ENCODE measurements at places on chromosomes 6 and 20. TPM values are rescaled to one million over a fixed set of nuclear protein-coding genes. Genes with fewer than 3 reads are reported as not detected.

- DNase-seq: no peak
Observed at GRCh38 chr6:158729906-158730540, 80.2 kb downstream of the SYTL3 start.

DNA sequence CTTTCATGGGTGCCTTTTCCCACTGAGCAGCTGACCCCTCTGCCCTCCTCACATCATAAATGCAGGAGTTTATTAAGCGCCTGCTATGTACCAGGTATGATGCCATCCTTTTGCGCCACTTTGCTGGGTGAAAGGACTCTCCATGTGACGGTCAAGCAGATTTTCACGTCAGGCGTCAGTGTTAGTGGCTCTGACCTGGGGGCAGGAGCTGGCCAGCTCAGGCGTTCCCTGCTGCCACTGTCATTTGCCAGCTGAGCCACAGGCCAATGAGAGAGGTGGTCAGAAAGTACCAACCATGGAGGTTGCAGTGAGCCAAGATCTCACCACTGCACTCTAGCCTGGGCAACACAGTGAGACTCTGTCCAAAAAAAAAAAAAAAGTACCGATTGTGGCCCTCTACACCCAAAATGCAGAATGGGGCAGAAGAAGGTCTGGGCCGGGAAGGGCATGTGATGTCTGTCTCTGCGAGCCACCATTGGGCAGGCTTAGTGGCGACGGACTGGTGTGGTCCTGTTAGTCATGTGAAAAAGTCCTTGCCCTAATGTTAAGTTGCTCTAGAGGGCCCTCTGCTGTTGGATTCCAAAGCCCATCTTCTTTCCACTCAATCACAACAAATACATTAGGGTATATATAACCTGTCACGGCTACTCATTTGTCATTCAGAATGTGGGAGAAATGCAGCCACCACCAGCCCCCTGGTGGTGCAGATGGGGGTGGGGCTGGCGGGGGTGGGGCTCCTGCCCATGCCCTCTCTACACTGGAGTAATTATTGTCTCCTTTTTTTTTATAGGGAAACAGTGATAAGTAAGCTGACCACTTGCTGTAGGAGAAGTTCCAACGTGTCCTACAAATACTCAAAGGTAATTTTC lies 18.4 kb upstream of the SLC22A1 start:
- peak; percentile 51 for DNase-seq

- no peak for DNase-seq
Observed at GRCh38 chr6:151320140-151320539, 71.2 kb downstream of the ZBTB2 start.

GRCh38 chr6:109164331-109164730 lies 69.0 kb downstream of the CEP57L1 start:
- DNase-seq: no peak

- DNase-seq: no peak
Observed at GRCh38 chr20:59459586-59459985, 144.8 kb upstream of the PHACTR3 start.

DNA sequence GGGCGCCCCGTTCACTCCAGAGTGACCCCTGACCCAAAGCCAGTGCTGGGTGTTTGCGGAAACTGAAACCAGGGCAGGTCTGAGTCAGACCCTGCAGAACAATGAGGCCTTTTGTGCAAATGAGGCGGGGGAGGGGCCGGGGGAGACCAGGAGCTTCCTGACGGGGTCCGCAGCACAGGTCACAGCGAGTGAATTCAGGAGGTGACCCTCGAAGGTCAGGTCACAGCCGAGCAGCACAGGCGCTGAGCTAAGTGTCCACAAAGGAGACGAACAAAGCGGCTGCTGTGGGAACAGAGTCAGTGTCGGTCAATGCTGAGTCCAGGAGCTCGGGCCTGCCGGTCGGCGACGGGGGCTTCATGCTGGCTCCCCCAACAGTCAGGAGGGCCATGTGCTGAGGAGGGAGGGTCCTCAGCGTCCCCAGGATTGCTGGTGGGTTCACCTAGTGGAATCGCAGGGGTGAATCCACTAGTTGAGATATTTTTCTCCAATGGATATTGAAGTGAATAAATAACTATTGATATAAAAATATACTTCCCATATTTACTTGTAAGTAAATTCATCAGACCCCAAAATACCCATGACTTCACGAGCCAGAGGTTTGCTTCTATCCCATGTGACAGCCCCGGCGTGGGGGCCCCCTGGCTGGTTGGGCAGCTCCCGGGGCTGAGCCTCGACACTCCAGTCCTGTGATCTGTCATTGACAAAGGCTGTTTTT lies 188.4 kb upstream of the SULF2 start:
- no peak for DNase-seq

GRCh38 chr6:11248974-11249761 lies 16.7 kb upstream of the NEDD9 start:
- no peak for DNase-seq

DNA sequence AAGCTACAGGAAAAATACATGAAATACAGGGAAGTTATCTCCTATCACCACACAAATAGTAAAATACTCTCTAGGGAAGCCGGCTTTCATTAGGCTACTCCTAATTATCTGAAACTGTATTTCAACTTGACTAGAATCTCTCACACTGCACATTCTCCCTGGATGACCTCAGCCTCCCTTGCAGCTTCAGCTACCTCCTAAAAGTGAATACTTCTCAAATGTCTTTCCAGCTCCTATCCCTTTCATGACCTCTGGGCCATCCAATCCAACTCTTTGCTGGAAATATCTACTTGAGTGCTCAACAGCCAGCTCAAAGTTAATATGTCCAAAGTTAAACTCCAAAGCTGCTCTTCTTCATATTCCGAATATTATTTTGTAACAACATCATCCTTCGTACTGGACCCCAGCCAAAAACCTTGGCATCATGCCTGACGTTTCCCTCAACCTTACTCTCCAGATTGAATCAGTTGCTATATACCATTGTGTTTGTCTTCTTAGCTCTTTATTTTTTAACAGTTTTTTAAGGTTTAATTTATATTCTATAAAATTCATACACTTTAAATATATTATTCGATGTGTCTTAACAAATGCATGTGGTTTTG lies 29.4 kb upstream of the KIF6 start:
- no peak for DNase-seq

DNA sequence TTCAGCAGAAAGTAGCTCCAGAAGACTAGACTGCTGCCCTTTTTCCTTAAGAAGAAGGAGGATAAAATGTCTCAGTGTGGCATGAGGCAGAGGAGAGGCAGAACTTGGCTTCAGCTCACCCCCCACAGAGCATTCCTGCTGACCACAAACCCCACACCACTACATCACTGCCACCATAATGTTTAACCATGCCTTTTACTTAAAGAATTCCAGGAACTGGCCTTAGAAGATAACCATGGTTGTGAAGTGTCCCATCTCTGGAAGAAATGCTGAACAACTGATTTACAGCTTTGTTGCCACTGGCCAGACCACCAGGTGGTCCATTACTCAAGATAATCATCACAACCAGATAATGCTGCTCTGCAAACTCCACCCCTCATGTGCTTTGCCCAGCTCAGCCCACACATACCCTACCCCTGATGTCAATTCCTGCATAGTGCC lies 154.1 kb downstream of the CD24 start:
- no peak for DNase-seq

DNA sequence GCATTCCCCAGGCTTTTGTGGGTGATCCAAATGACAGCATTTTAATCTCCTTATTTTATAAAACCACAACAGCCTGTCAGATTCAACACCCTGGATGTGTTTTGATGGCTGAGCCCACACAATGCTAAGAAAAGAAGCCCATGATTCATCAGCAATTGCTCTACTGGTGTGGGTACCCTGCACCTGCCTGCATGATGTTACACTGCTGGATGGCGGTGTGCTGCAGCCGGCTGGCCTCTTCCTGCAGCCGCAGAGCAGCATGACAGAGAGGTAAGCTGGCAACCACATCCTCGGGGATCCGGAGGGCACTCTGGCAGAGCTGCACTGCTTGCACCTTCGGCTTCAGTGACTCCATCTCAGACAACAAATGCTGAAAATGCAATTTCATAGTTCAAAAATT lies 327.5 kb downstream of the SYNE1 start:
- peak; percentile 86 for DNase-seq

GRCh38 chr6:5624256-5624655 lies 362.9 kb downstream of the FARS2 start:
- DNase-seq: no peak

- no peak for DNase-seq
Observed at GRCh38 chr6:169454204-169454871, 200.7 kb upstream of the THBS2 start.

- peak; percentile 38 for DNase-seq
Observed at GRCh38 chr20:5945963-5946362, 4.4 kb downstream of the TRMT6 start.

- no peak for DNase-seq
Observed at GRCh38 chr20:19001177-19001576, 187.6 kb downstream of the SCP2D1 start.

DNA sequence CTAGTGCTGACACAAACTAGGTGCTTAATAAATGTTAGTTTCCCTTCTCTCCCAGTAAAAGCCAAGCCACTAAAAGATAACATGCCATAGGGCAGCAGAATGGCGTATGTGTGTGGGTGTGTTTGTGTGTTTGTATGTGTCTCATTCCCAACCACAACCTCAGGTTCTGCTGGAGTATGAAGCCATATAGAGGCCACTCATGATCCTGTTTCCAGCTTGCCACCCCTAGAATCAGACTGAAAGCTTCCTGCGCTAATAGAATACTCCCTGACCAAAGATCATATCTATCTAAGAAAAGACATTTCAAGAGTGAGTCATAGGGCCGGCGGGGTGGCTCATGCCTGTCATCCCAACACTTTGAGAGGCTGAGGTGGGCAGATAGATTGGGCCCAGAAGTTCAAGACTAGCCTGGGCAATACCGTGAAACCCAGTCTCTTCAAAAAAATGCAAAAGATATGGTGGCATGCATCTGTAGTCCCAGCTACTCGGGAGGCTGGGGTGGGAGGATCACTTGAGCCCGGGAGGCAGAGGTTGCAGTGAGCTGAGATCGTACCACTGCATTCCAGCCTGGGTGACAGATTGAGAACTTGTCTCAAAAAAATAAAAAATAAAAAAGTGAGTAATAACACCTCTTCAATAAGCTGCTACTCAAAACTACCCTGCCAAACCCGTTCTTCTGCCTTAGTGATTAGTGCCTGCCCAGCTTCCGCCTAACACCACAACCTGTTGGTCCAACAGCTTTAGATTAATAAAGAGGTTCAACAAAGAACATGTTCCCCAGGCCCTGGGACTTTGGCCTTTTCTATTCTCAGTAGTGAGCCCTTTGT lies 11.8 kb upstream of the SNRPC start:
- peak; percentile 32 for DNase-seq

DNA sequence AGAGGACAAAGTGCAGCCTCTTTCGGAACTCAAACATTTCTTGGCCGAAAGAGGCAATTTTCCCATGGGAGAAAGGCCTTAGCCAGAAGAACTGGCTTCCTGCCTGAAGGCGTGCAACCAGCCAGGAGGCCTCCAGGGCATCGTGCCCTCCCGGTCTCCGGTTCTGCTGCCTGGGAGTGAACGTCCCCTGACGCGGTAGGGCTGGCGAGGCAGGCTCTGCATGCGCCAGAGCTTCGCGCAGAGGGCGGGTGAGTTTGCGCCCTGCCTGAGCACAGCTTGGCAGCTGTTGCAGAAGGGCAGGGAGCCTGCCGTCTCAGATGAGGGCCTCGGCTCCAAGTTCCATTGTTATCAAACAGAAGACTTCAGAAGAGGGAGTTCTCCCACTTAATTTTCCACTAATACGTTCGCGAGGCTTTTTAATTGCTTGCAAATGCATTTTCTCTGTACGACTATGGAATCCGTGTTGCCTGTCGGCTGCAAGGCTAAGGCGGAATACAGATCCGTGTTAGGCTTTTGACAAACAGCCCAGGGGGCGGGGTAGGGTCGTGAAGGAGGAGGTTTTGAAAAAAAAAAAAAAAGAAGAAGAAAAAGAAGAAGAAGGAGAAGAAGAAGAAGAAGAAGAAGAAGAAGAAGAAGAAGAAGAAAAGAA lies 5.5 kb upstream of the TFAP2D start:
- no peak for DNase-seq

DNA sequence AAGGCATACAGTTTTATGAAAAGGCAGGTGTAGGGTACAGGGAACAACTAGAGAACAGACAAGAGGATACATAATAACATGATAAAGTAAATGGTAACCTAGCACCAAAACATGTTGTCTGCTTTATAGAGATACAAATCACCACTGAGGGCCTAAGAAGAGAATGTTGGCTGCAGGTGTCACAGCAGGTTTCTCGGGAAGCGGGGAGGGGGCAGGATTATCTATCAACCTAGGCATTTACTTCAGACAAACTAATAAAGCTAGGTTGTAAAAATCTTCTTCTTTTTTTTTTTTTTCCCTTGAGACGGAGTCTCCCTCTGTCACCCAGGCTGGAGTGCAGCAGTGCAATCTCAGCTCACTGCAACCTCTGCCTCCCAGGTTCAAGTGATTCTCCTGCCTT lies 22.7 kb downstream of the PIM1 start:
- DNase-seq: no peak

GRCh38 chr20:63580796-63581461 lies 6.9 kb upstream of the HELZ2 start:
- DNase-seq: peak; percentile 88

DNA sequence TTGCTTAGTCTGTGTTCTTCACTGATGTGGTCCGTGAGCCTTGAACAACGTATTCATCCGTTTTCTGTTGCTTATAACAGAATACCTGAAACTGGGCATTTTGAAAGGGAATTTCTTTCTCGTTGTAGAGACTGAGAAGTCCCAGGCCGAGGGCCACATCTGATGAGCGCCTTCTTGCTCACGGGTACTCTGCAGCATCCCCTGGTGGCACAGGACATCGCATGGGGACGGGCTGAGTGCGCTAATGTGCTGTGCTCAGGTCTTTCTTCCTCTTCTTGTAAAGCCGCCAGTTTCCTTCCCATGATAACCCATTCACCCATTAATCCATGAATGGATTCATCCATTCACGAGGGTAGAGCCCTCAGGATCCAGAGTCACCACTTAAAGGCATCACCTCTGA lies 161.0 kb downstream of the NFATC2 start:
- DNase-seq: no peak

The KHDRBS2 gene
- not detected for total RNA-seq

The PCSK2 gene
- total RNA-seq: not detected

The SDHAF4 gene
- total RNA-seq: 17.6 TPM

The HSPA12B gene
- total RNA-seq: not detected

The GSTA3 gene
- total RNA-seq: not detected

The CD40 gene
- 4.0 TPM for total RNA-seq

The AKAP12 gene
- total RNA-seq: 4.1 TPM

The SAMD5 gene
- total RNA-seq: 0.18 TPM

The CD109 gene
- 15.8 TPM for total RNA-seq

The WFDC6 gene
- total RNA-seq: not detected

Data from activated CD4-positive, alpha-beta T cell treated with anti-CD3 and anti-CD28 coated beads for 36 hours (primary cell).